Stimulated activated CD8-positive, alpha-beta memory T cell treated with anti-CD3 and anti-CD28 coated beads, Interleukin-4, amount 100 ng/mL, for 1 hour (primary cell): ENCODE measurements at places on chromosomes 1 and 21.

DNA sequence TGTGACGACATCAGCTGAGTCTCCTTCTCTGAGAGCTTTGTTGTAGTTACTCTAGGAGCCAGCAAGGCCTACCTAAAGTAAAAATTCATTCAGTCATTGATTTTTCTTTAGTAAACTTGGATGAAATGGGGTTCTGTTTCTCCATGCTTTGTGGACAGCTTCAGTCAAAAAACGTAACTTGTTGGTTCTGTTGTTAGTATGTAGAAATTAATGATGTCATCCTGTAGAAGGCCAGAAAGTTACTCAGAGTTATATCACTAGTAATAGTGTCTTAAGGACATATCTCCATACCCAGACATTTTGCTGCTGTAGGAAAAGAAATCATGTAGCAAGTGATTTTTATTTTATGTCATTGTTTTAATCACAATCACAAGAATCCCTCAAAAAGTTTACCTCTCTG lies 43.0 kb downstream of the KDM1A start:
- DNase-seq, result no peak

GRCh38 chr21:15688809-15689208 lies 41.0 kb upstream of the USP25 start:
- DNase-seq, result no peak

GRCh38 chr1:154133256-154133655 lies 21.6 kb downstream of the NUP210L start:
- DNase-seq, result no peak

GRCh38 chr1:171772312-171772711 lies 9.1 kb upstream of the METTL13 start:
- DNase-seq, result no peak

GRCh38 chr1:209840611-209841010 lies 12.8 kb downstream of the UTP25 start:
- no peak for DNase-seq

DNA sequence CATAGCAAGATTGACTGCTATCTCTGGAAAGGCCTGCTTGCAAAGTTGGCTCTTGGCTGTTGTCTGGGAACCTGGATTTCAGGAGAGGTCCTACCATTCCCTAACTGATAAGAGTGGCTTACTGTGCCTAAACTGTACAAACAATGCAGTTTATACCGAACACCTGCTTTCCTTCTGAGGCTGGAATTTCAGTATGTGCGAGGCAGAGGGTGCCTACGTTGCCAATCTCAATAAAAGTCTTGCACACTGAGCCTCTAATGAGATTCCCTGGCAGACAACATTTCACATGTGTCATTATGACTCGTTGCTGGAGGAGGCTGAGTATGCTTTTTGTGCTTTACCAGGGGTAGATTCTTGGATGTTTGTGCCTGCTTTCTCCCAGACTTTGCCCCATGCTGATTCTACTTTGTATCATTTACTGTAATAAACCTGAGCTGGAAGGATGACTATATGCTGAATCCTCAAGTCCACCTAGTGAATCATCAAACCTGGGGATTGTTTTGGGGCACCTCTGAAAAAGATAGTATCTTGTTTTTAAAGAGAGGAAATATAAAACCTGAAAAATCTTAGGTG lies 58.9 kb upstream of the GNG4 start:
- no peak for DNase-seq

- no peak for DNase-seq
These were observed 89.6 kb downstream of the RERE start for GRCh38 chr1:8727809-8728213.

- DNase-seq, result no peak
These were observed 8.7 kb downstream of the ETS2 start for GRCh38 chr21:38814126-38815059.

- no peak for DNase-seq
These were observed 35.8 kb upstream of the TRIM67 start for GRCh38 chr1:231125972-231126580.

DNA sequence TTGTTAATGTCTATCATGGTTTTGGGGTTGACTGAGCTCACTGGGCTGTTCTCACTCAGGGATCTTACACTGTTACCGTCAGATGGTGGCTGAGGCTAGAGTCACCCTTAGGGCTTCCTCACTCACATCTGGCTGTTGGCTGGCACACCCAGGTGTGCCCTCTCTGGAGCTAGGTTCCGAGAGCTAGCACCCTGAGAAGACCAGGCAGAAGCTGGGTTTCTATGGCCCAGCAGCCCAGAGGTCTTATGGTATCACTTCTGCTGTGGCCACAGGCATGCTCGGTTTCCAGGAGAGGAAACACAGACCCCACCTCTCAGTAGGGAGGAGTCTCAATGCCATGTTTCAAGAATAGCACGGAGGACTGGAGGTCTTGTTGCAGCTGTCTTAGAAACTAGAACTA lies 20.7 kb upstream of the KIF1B start:
- no peak for DNase-seq

DNA sequence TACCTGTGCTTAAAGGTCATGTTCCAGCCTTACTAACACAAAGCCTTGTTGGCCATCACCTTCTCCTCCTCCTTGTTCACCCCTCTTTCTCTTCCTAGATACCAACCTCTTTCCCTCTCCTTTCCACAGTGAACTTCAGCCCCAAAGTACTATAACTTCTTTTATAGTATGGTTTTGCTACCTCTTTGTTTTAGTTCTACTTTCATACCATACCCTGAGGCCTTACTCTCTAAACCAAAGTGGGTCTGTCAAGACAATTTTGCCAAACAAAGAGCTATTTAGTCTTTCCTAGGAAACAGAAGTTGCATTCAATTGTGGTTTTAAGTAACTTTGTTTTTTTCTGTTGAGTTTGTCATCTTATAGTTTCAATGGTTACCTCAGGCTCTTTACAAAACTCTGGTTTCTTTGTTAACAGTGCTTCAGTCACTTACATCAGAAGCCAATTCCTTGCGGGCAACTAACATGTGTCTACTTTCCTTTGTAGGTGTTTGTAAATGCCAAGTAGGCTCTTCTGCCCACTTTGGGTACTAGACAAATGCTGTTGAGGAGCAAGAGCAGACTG lies 623.9 kb upstream of the PKN2 start:
- no peak for DNase-seq

GRCh38 chr1:94012708-94013366 lies 103.6 kb upstream of the GCLM start:
- no peak for DNase-seq

DNA sequence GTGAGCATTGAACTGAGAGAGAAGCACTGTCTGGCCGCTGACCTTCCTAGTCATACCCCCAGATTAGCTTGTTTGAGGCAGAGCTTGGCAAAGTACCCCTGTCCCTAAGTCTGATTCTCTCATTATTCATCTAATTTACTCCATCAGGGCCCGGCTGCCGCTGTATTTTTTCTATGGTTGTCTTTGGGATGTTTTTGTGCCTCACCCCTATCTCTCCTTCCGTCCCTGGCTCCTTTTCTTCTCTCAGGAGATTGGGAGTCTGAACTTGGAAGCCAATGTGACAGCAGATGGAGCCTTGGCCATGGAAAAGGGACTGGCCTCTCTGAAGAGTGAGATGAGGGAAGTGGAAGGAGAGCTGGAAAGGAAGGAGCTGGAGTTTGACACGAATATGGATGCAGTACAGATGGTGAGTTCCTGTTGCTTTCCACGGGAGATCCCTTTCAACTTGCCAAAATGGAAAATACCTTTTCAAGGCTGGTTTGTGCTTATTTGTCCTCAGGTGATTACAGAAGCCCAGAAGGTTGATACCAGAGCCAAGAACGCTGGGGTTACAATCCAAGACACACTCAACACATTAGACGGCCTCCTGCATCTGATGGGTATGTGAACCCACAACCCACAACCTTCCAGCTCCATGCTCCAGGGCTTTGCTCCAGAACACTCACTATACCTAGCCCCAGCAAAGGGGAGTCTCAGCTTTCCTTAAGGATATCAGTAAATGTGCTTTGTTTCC lies 53.9 kb downstream of the LAMC2 start:
- no peak for DNase-seq

DNA sequence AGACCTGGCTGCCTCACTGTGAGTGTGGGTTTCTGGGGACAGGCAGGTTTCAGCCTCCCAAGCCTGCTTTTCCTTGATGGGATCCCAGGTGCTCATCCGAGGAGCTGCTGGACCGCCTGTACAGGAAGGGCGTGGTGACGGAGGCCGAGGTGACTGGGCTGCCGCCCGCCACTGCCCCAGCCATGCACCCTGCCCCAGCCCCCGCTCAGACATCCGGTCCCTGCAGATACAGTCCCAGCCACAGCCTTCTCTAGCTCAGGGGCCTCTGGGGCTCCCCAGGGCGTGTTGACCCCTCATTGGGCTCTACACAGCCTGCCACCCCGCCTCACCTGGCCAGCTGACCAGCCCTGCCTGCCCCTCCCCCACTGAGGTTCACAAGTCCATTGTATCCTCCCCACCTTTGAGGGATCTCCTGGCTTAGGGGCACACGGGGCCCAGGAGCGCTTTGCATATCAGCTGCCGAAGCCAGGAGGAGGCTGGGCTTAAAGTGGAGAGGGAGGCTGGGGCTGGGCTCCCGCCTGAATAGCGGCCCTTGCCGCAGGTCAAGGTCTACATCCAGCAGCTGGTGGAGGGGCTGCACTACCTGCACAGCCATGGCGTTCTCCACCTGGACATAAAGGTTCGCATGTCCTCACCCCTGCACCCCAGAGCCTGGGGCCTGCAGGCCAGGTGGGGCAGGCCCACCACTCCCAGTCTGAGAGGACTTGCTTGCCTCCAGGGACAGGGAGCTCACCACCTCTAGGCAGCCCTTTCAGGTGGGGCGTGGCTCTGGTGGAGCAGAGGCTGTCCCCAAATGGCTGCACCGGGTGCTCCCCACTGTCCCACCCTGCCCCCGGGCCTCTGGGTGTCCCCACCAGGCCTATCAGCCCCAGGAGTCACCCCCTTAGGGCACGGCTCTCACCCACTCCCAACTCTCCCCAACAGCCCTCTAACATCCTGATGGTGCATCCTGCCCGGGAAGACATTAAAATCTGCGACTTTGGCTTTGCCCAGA lies 38.5 kb downstream of the TRIM11 start:
- DNase-seq, result no peak

GRCh38 chr1:179318491-179318890 lies 24.9 kb downstream of the SOAT1 start:
- DNase-seq, result no peak
